Activated naive CD8-positive, alpha-beta T cell treated with anti-CD3 and anti-CD28 coated beads for 36 hours (primary cell): ENCODE measurements at places on chromosomes 7 and 10. TPM values are rescaled to one million over a fixed set of nuclear protein-coding genes. Genes with fewer than 3 reads are reported as not detected.

DNA sequence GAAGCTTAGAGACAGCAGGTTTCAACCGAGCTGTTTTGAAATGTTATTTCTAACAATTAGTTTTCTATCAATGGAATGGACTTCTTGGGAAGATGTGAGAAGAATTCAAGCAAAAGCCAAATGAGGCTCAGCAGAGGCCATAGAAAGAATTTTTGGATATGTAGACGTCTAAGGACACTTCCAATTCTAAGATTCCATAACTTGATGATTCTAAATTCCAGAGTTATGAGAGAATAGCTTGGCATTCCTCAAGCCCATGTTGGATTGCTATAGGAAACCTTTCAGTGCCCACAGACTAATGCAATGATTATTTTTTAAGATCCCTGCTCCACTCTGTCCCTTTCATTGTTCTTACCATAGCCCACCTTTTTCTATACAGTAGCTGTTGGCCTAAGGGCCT, 77.2 kb upstream of the PALS2 start:
- no peak overlapping the region for H3K4me3 ChIP-seq
- no peaks in the 10 kb centered on the region for H3K4me1 ChIP-seq
- no peak overlapping the region for H3K27ac ChIP-seq
- DNase-seq: no peak

DNA sequence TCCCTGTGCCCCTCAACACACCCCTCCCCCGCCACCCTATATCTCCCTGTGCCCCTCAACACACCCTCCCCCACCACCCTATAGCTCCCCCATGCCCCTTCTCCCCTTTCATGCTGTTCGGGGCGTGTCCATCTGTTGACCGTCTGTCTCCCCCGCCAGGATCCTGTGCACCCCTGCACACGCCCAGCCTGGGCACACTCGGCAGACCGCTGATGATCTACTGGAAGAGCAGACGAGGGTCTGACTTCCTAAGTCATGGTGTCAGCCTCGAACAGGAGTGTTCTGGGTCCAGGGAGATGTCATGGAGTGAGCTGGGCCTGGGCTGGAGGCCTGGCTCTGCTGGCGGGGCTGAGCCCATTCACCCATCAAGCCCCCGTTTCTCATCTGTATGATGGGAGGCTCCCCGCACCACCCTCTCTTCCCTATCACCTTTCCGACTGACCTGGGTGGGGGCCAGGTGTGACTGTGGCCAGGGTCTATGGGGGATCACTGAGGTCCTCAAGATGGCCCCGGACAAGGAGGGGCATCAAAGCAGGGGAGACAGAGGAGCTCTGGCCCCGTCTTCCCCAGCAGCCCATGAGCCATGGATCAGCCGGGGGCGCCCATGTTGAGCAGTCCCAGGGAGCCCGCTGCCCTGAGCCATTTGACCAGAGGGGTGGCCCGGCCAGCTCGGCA, 48.3 kb downstream of the PDGFA start:
- no peaks in the 10 kb centered on the region for H3K27me3 ChIP-seq
- DNase-seq: no peak
- H3K36me3 ChIP-seq: no peaks in the 10 kb centered on the region
- no peak overlapping the region for H3K4me3 ChIP-seq

The GPR15LG gene
- not detected for total RNA-seq

The FAM180A gene
- not detected for total RNA-seq

GRCh38 chr10:125514206-125515162, 168.5 kb downstream of the TEX36 start:
- H3K4me3 ChIP-seq: no peak overlapping the region
- H3K27ac ChIP-seq: no peak overlapping the region
- DNase-seq: no peak
- no peaks in the 10 kb centered on the region for H3K36me3 ChIP-seq
- H3K27me3 ChIP-seq: peaks cover 13% of the 10 kb centered on the region

GRCh38 chr10:33937036-33937730, 602.7 kb upstream of the NRP1 start:
- no peaks in the 10 kb centered on the region for H3K36me3 ChIP-seq
- no peaks in the 10 kb centered on the region for H3K4me1 ChIP-seq
- DNase-seq: no peak

DNA sequence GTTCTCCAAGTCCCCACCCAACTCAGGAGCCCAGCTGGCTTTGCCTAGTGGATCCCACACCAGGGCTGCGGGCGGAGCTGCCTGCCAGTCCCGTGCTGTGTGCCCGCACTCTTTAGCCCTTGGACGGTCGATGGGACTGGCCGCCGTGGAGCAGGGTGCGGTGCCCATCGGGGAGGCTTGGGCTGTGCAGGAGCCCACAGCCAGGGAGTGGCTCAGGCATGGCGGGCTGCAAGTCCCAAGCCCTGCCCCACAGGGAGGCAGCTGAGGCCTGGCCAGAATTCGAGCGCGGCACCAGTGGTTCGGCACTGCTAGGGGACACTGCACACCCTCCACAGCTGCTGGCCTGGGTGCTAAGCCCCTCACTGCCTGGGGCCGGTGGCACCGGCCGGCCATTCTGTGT, 159.7 kb downstream of the ANKRD30A start:
- no peaks in the 10 kb centered on the region for H3K4me1 ChIP-seq
- H3K27ac ChIP-seq: no peak overlapping the region
- no peak for DNase-seq
- no peaks in the 10 kb centered on the region for H3K27me3 ChIP-seq
- H3K36me3 ChIP-seq: no peaks in the 10 kb centered on the region

The OR2A5 gene
- total RNA-seq: not detected

- H3K27ac ChIP-seq: no peak overlapping the region
- peak overlapping the region; percentile 32 for H3K4me3 ChIP-seq
- H3K4me1 ChIP-seq: peaks cover 24% of the 10 kb centered on the region
- no peaks in the 10 kb centered on the region for H3K36me3 ChIP-seq
- no peak for DNase-seq
Measured at GRCh38 chr10:129969911-129970464, 5.9 kb upstream of the EBF3 start.

The AFAP1L2 gene
- total RNA-seq: 3.2 TPM

DNA sequence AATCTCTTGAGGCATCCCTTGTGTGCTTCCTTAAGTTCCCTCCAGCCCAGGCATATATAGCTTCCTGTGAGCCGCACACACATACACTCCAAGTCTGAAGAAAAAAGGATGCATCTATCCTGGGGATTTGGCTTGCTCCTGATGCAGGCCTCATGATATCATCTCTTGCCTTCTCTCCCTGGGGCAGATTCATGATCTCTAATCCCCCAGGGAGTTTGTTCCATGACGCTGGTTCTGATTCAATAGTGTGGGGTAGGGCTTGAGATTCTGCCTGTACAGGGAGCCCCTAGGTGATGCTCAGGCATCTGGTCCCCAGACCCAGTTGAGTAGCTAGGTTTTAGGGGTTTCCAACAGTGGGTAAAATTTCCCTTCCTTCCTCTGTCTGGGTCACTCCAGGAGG, 1.5 kb downstream of the PON1 start:
- peaks cover 2% of the 10 kb centered on the region for H3K36me3 ChIP-seq
- H3K4me1 ChIP-seq: peaks cover 7% of the 10 kb centered on the region

- no peak for DNase-seq
- H3K36me3 ChIP-seq: peaks cover 4% of the 10 kb centered on the region
- no peaks in the 10 kb centered on the region for H3K27me3 ChIP-seq
- H3K4me3 ChIP-seq: no peak overlapping the region
- no peak overlapping the region for H3K27ac ChIP-seq
Measured at GRCh38 chr7:137951700-137952425, 50.0 kb downstream of the CREB3L2 start.

The LRRD1 gene
- not detected for total RNA-seq

- peaks cover 6% of the 10 kb centered on the region for H3K4me1 ChIP-seq
- no peaks in the 10 kb centered on the region for H3K27me3 ChIP-seq
- H3K4me3 ChIP-seq: no peak overlapping the region
- H3K27ac ChIP-seq: no peak overlapping the region
- DNase-seq: peak; percentile 34
- H3K36me3 ChIP-seq: peaks cover 9% of the 10 kb centered on the region
Measured at GRCh38 chr10:63157845-63158624, 24.9 kb downstream of the NRBF2 start.

The UROS gene
- total RNA-seq: 50.1 TPM

The INHBA gene
- total RNA-seq: not detected

DNA sequence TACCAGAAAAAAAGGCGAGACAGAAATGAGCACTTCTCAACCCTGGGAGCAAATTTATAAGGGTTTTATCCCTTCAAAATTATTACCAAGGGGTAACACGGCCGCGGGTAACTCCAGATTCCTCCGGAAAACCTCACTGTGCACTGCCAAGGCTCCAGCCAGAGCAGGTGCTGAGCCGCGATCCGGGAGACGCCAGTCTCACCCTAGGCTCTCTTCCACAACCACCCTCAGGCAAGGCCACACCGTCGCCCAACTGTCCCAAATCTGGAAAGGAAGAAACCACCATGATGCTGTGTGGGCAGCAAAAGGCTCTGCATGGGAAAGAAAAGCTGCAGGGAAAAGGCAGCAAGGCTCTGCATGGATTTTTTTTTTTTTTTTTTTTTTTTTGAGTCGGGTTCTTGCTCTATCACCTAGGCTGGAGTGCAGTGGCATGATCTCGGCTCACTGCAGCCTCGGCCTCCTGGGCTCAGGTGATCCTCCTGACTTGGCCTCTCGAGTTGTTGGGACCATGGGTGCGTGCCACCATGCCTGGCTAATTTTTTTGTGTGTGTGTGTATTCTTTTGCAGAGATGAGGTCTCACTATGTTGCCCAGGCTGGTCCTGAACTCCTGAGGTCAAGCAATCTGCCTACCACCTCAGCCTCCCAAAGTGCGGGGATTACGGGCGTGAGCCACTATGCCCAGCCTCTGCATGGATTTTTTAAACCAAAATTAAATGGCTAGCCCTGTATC, 39.0 kb downstream of the MAD1L1 start:
- peaks cover 4% of the 10 kb centered on the region for H3K4me1 ChIP-seq
- peaks cover 43% of the 10 kb centered on the region for H3K36me3 ChIP-seq
- no peak overlapping the region for H3K4me3 ChIP-seq
- no peaks in the 10 kb centered on the region for H3K27me3 ChIP-seq

The ADARB2 gene
- total RNA-seq: not detected

- no peak overlapping the region for H3K4me3 ChIP-seq
- no peak overlapping the region for H3K27ac ChIP-seq
- no peaks in the 10 kb centered on the region for H3K4me1 ChIP-seq
- no peak for DNase-seq
- no peaks in the 10 kb centered on the region for H3K36me3 ChIP-seq
Measured at GRCh38 chr10:76024460-76025123, 593.2 kb downstream of the LRMDA start.
